Cerebellar cortex (tissue), 1 donor: ENCODE measurements at places on chromosomes 4 and X.

DNA sequence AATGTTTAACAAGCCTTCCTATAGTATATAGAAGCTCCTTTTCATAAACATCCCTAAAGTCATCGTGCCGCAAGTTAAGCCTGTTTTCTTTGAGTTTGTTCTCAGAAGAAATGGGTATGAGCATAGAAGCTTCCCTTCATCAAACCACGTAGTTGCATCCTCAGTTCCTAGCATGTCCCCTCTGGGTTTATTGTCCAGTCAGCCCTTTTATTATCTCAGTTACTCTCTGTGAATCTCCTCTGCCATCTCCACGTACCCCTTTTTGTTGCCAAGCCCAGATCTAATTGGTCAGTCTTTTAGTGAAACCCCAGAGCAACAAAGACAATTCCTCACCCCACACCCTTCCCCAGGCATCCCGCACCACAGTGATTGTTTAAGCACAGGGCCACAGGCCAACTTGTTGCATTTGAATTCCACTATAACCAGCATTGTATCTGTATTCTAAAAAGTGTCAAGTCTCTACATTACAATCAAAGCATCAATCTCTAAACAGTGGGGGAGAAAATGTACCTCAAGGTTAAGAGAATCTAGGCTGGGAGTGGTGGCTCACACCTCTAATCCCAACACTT lies 12.4 kb upstream of the TRIM2 start:
- DNase-seq = no peak

DNA sequence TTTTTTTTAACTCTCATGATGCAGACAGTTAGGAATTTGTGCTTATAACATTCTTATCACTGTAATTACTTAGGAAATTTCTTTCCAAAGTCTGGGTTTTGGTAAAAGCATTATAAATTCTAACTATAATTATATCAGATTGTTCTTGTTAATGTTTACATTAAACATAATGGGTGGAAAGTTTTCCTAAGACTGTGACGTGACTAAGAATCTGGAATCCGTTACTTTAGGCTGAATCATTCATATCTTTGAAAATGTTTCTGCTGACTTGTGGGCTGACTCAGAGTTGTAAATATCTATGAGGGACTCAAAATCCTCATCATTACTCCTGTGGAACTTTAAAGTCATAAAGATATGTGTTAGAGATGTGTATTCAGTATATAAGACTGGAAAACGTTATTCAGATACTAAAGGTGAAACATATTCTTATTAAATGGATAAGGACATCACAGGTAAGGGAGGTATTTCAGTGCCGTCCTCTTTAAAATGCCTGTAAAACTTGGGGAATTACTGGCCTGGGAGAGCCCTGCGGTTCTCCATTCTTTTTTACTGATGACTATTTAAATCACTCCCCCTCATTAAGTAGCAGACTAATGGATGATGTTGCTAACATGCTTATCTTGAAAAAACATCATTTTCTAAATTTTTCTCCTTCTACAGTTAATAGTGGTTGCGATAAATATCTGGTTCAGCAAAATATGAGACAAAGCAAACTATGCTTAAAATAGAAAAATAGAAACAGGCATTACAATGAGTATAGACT lies 159.0 kb downstream of the DCLK2 start:
- no peak for DNase-seq

- no peak for DNase-seq
Measured at GRCh38 chr4:112776535-112776934, 139.6 kb downstream of the LARP7 start.

DNA sequence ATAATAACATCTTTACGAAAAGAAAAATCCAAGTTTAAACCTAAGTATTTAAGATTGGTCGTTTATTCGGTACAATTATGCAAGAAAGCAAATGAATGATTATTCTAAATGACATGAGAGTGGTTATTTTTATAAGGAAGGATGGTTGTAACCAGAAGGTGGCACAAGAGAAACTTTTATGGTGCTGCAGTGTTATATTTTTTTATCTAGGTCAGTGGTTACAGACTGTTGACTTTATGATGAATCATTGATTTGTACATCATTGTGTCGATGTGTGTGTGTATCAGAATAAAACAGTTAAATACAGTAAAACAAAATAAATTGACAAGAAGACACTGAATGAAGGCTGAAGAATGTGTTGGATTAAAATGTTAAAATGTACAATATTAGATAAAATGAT lies 9.8 kb downstream of the DCAF8L2 start:
- DNase-seq = no peak

DNA sequence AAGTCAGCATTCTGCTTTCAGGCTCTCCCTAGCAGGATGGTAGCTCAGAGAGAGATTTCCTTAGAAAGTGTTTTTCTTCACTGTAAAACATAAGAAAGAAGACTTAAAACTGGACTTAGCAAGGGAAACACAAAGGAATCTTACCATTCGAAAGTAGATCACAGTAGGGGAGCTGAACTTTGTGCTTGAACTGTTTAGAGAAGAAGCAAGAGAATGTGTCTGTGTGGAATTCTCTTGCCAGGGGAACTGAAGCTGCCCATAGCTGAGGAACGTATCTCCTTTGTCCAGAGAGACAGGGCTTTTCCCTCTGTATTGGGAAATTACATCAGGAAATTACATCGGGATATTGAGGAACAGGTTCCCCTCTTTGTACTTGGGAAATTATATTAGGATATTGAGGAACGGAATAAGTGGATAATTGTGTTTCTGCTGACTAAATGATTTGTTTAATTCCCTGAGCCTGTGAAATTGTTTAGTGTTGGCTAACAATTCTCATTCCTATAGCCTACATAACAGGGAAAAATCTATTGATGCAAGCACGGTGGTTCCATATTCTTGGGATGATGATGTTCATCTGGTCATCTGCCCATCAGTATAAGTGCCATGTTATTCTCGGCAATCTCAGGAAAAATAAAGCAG lies 21.2 kb downstream of the SRD5A3 start:
- DNase-seq = no peak

DNA sequence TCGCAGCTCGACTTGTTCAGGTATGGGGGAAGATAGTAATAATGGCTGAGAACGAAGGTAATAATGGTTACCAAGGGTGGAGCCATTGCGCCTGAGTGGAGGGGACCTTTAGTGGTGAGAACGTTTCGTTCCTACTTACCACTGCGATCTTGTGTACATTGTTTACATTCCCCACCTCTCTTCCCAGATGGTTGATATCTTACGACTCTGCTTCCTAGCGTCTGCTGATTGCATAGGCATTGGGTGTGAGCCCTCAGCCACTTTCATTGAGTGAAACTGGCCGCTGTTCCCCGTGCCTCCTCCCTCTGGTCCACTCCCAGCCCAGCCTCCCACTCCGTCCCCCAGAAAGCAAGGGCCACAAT lies 850 bp downstream of the IGBP1 start:
- no peak for DNase-seq

DNA sequence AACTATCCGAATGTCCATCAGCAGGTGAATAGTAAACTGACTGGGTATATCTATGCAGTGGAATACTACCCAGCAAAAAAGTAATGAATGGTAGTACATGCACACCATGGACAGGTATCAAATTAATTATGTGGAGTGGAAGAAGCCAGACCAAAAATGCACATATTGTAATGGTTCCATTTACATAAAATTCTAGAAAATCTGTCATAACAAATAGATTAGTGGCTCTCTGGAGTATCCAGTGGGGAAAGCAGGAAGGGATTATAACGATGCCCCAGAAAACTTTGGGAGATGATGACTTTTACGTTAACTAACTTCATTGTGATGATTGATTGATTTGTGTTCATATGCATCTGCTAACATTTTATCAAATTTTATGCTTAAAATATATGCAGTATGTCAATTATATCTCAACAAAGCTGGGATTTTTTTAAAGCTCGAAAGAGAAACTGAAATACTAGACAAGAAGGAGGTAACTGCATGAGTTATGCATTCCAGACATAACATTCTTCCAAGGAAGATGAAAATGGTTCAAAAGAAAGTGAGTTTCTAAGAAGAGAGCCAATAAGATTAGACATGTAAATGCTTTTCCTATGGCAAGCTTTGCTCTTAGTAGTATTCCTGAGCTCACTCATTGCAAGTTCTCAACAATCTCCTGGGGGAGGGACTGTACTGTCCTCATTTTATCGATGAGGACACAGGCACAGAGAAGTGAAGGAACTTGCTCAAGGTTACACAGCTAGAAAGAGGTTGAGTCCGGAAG lies 58.6 kb upstream of the MSX1 start:
- DNase-seq = no peak

DNA sequence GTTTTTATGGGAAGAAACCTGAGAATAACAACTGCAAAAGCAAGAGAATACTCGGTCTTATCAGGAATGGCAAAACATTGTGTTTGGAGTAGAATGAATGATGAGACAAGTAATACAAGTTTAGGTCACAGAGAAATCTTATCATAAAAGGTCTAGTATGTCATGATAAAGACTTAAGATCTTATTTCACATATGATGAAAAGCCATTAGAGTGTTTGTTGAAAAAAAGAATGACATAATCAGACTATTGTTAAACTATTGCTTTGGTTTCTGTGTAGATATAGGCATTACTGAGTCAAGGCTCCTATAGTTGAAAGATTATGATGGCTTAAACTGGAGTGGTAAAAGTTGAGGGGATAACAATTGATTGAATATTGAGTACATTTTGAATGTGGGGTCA lies 603.6 kb downstream of the CCSER1 start:
- no peak for DNase-seq

GRCh38 chr4:176988226-176988625 lies 195.5 kb upstream of the VEGFC start:
- DNase-seq = no peak

DNA sequence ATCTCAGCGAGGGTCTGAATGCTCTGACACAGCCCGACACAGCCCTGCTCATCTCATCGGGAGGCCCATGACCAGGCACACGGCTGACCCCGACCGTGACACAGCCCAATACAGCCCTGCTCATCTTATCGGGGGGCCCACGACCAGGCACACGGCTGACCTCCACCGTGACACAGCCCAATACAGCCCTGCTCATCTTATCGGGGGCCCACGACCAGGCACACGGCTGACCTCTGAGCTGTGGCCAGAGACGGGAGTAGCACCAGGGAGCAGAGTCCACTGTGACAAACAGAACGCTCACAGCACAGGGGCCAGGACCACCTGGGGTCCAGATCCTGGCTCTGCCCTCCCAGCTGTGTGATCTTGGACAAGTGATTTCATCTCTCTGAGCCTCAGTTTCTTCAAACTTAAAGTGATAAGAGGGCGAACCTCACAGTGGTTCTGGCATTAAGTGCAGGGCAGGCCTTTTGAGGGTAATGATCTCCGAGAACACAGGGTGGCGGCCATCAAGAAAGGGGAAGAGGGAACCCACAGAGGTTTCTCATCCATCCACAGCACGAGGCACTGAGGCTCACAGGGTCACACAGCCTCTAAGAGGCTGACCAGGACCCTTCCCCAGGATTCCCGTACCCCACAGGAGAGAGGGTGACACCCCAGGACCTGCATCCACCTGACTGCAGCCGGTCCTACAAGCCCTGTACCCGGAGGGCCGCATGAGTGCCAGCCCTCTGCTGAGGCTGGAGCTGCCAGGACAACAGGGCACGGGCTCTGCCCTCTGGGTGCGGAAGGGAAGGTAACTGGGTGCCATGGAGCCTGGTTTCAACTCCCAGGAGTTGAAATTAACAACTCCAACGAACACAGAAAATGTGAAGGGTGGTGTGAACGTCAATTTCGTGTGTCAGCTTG lies 60.1 kb downstream of the WFS1 start:
- no peak for DNase-seq

GRCh38 chr4:38009421-38009820 lies 49.2 kb downstream of the PTTG2 start:
- DNase-seq = no peak

- no peak for DNase-seq
Measured at GRCh38 chrX:43953218-43953617, 20.0 kb downstream of the NDP start.

DNA sequence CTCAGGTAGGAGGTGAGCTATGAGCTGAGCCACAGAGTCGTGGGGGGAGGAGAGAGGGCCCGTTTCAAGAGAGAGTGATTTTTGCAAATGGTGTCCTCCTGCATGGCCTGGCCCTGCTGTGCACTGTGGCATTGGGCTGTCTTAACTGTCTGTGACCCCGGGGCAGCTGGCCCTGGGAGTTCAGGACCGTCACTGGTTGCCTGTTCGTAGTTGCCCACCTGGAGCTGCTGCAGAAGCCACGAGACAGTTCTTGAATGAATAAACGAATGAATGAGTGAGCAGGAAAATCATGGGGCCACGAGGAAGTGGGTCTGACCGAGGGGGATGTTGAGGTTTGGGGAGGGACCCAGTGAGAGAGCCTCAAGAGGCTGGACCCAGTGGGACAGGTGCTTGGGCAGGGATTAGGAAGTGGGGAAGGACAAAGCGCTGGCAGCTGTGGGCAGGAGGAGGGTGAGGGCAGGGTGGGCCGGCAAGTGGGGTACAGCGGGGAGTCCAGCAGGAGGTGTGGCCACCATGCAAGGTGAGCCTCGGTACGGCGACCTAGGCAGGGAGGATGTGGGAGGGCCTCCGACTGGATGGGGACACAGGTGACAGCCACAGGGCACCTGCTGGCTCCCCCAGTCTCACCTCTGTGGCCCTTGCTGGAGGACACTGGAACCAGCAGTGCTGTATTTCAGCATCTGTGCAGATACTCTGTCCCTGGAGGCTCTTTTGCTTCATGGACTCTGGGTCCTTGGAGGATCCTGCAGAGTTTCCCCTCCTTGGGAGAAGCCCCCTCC lies 10.2 kb downstream of the RGS12 start:
- no peak for DNase-seq

DNA sequence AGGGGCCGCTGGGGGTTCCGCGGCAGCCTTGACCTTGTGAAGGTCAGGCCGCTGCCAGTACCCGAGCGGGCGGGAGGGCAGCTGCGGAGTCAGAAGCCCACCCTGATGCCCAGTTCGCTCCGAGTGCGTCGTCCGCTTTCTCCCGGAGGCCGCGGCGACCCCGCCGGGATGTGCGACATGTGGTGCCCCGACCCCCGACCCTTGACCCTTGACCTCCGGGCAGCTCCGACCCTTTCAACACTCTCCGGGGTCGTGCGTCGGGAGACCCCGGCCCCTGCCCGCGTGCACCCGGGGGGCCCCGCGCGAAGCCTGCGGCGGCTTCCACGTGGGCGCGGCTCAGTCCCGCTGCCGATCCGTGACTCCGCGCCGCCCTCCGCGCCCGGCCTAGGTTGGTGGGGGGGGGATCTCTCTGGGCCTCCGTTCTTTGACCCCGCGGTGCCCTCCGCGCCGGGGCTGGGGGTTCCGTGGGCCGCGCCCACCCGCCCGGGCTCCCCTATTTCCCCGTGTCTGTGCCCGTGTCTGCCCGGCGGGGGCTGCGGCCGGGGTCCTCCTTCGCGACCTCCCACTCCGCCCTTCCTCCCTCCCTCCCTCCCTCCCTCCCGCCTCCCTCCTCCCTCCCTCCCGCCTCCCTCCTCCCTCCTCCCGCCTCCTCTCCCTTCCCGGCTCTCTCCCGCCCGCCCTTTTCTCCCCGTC lies 609 bp upstream of the SLC25A6 start:
- peak; percentile 77 for DNase-seq

GRCh38 chr4:168759959-168760527 lies 250.0 kb downstream of the CBR4 start:
- no peak for DNase-seq

DNA sequence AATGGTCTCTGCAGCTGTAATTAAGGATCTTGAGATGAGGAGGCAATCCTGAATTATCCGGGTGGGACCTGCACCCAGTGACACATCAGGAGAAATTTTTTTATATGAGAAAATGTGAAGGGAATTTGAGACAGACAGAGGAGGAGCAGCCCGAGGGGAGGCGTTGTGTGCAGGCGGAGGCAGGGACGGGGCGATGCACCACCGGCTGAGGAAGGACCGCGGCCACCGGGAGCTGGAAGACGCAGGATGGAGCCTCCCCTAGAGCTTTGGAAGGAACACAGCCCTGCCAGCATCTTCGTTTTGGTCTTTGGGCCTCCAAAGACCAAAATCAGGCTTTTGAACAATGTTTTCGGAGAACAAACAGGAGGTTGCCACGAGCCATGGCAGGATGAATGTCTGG lies 85.0 kb upstream of the ADRA2C start:
- no peak for DNase-seq
